Activated CD4-positive, alpha-beta T cell treated with anti-CD3 and anti-CD28 coated beads for 48 hours (primary cell): ENCODE measurements at places on chromosomes 3 and 15.

- no peak for DNase-seq
These were observed 275.2 kb downstream of the EPHA6 start for GRCh38 chr3:97089621-97090020.

- DNase-seq: peak; percentile 98
These were observed 30.2 kb upstream of the RPN1 start for GRCh38 chr3:128680603-128681368.

DNA sequence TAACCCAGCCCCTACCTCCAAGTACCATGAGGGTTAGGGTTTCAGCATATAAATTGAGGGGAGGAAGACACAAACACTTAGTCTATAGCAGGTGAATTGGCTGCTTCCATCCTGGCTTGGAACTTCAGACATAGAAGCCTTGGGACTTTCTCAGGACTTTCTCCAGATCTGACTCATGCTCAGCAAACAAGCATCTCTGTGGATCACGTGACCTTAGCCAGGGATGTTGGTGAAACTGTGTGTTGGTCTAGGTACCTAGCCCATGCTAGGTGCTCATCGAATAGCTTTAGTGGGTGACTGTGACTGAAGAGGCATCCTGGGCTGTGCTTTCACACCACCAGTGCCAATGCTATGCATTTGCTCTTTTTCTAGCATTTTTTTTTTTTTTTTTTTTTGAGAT lies 58.9 kb downstream of the CD47 start:
- no peak for DNase-seq

- no peak for DNase-seq
These were observed 58.2 kb upstream of the FLNB start for GRCh38 chr3:57949785-57950615.

- DNase-seq: no peak
These were observed 22.0 kb downstream of the OR5H15 start for GRCh38 chr3:98188545-98188944.

GRCh38 chr3:185793381-185793780 lies 31.5 kb downstream of the IGF2BP2 start:
- DNase-seq: no peak
